ENCODE measurements at places on chromosomes 12 and 14. TPM values are rescaled to one million over a fixed set of nuclear protein-coding genes. Genes with fewer than 3 reads are reported as not detected.

The GPR162 gene
- 6.0 TPM for total RNA-seq

The LMBR1L gene
- total RNA-seq, result 39.7 TPM

The ZDHHC22 gene
- total RNA-seq, result not detected

The TBX3 gene
- 160 TPM for total RNA-seq

The TSPAN19 gene
- 0.25 TPM for total RNA-seq

The PKP2 gene
- 0.12 TPM for total RNA-seq

The ABCC9 gene
- total RNA-seq, result 37.9 TPM

The ART4 gene
- not detected for total RNA-seq

The SLC38A4 gene
- total RNA-seq, result 0.25 TPM

The CMA1 gene
- not detected for total RNA-seq

The FGF6 gene
- not detected for total RNA-seq

The CLEC2A gene
- not detected for total RNA-seq

The IAPP gene
- not detected for total RNA-seq

The PDZRN4 gene
- total RNA-seq, result not detected

The ZNF705A gene
- not detected for total RNA-seq

The MYBPC1 gene
- not detected for total RNA-seq

The EPYC gene
- total RNA-seq, result not detected

The SLC17A8 gene
- not detected for total RNA-seq
